ENCODE measurements at places on chromosomes 13 and 19. TPM values are rescaled to one million over a fixed set of nuclear protein-coding genes. Genes with fewer than 3 reads are reported as not detected.

GRCh38 chr13:35378939-35379338 is 97.5 kb downstream of the MAB21L1 start:
- DNase-seq: no peak

GRCh38 chr19:13881692-13882418 is 4.9 kb downstream of the NANOS3 start:
- DNase-seq: no peak

DNA sequence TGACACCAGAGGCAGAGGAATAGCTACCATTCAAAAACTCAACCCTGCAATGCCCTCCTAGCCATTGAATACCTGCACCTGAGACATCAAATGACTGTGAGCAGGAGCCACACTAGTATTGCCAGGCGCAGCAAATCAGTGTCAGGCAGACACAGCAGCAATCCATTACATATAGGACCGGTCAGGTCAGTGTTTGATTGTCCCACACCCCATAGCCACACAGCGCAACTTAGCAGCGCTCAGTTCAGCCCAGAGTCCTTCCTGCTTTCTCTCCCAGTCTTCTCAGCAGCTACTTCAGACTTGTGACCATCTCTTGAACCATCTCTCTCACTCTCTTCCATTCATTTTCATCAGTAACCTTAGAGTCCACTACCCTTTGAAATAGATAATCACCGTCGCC is 181.6 kb upstream of the GPR12 start:
- no peak for DNase-seq

- no peak for DNase-seq
Observed at GRCh38 chr13:46598140-46598819, 45.3 kb downstream of the LRCH1 start.

- DNase-seq: no peak
Observed at GRCh38 chr19:10855879-10856522, 7.8 kb downstream of the C19orf38 start.

DNA sequence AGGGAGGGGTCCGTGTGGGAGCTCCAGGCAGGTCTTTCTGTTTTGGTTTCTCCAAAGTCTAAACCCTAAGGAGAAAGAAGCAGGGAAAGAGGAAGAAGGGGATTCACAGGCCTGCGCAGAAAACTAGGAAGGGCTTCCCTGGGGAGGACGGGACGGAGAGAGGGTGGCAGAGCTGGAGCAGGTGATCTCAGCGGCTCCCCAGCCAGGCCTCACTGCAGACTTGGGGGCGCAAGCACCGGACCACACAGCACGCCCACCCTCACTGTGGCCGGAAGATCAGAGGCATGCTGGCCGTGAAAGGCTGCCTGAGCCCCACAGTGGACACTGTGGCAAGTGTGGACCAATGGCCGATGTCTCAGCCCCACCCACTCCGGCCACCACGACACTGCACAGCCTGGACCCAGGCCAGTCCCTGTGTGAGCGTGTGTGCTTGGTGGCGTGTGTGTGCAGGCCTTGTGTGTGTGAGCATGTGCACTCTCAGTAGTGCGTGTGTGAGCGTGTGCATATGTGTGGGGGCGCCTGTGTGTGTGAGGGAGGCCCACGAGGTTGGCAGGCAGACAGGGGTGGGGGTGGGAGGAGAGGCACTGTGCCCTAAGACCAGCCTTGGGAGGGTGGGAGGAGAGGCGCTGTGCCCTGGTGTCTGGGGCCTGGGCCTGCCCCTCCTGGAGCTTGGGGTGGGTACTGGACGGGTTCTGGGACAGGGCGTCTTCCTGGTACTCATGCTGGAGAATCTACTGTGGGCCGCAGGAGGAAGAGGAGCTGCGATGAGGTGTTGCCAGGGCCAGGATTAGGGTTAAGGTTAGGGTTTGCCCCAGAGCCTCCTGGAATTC is 15.4 kb upstream of the TMEM255B start:
- DNase-seq: no peak

The RPS15 gene
- 276 TPM for total RNA-seq

The ASPDH gene
- total RNA-seq: 0.82 TPM

DNA sequence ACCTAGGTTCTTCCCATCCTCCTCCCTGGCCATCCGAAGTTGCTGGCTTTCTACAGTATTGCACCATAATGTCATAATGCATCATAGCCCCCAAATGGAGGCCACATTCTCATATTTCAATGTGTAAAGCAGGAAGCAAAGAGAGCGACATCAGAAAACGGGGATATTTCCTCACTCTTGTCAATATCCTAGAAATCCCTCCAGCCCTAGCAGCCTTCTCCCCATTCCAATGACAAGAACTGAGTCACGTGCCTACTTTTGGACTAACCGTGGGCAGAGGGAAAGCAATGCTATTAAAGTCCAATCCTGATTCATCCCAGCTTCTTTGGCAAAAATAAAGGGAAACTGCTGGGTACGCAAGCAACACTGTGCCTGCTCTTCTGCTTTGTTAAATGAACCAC is 4.3 kb upstream of the RAP2A start:
- no peak for DNase-seq

GRCh38 chr19:41351339-41352245 is 2.1 kb downstream of the TGFB1 start:
- peak; percentile 73 for DNase-seq

GRCh38 chr13:43077906-43078305 is 54.5 kb downstream of the DNAJC15 start:
- DNase-seq: no peak

DNA sequence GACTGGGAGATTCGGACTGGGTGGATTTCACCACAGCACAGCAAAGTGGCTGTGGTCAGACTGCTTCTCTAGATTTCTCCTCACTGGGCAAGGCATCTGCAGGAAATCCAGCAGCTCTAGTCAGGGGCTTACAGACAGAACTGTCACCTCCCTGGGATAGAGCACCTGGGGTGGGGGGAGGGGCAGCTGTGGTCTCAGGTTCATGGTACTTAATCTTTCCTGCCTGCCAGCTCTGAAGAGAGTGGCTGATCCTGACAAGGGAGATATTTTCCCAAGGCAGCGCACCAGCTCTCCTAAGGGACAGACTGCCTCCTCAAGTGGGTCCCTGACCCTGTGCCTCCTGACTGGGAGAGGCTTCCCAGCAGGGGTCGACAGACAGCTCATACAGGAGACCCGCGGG is 212.8 kb upstream of the KLF12 start:
- DNase-seq: no peak

DNA sequence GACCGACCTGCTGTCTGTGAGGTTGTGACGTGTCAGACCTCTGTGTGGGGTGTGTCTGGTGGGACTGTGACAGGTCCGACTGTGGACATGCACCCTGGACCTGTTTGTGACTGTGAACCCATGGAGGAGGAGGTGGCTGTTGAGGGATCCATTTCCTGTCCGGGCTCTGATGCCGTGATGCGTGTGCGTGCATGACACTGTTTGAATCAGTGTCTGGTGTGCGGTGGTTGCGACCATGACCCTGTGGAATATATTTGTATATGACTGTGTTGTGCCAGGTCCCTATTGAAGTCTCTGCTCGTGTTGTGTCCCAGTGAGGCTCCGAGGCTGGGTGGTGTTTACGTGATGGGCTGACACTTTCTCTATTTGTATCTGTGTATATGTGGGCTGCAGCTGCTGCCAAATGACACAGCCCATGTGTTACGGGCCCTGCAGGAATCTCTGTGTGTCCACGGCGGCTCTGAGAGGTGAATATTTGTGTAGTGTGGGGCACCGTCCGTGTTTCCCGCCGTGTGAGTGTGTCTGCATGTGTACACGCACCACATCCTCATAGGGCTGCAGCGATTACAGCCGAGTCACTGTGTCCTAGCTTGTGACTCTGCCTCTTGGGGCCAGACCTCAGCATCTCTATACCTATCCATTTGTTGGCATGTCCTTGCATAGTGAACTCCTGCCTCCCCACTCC is 18.3 kb downstream of the CCDC97 start:
- no peak for DNase-seq

DNA sequence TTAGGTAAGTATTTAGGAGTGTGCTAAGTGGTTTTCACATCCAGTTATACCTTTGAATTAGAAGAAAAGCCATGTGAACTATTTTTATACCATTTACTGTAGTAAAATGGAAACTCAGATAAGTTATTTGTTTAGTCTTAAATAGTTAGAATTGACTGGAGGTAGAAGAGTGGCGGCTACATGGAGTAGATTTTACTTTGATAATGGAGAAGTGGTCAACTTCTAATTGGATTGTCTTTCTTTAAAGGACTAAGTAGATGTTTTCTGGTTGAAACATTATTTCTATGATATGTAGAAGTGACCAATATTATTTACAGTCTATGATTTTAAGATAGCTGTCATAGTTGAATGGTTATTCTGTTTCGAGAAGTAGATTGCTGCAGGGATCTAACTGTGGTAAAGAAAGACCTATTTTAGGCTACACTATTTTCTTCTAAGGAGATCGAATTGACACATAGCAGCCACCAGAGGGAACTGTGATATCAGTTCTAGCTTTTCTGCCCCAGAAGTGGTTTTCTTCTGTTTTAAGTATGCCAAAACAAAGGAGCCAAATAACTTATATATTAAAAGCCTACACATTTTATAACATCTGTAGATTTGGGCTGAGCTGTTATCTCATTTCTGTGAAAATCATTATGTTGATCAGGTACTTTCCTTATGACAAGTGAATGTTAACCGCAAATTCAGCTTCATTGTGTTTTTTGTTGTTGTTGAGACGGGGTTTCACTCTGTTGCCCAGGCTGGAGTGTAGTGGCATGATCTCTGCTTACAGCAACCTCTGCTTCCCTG is 26.1 kb downstream of the ZMYM2 start:
- DNase-seq: no peak

- no peak for DNase-seq
Observed at GRCh38 chr19:35399231-35399630, 28.4 kb downstream of the GPR42 start.

DNA sequence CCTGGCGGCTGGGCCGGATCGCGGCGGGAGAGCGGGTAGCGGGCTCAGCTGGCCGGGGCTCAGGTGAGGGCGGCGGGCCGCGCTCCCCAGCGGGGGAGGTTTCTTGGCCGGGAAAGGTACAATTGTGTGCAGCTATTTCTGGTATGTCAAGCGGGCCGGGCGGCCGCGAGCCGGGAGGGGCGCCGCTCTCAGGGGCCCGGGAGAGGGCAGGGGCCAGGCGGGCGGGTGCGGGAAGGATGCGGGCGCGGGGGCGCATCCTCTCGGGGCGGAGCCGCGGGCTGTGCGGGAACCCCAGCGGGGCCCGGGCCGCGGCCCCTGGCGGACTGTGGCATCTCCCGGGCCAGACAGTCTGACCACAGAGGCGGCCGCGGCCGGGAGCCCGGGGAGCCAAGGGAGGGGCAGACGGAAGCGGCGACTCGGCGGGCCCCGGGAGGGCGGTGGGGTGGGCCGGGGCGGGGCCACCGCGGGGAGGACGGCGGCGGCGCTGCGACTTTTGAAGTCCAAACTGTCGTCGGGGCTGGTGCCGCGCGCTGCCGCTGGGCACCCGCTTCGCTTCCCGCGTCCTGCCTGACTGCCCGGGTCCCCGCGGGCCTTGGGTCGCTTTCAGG is at the start of gene LMO7:
LMO7 (plus strand) TSS at position 503 of the 608 bp plus-strand sequence. CDS start 328 bp downstream, outside the sequence.
- DNase-seq: peak; percentile 66

DNA sequence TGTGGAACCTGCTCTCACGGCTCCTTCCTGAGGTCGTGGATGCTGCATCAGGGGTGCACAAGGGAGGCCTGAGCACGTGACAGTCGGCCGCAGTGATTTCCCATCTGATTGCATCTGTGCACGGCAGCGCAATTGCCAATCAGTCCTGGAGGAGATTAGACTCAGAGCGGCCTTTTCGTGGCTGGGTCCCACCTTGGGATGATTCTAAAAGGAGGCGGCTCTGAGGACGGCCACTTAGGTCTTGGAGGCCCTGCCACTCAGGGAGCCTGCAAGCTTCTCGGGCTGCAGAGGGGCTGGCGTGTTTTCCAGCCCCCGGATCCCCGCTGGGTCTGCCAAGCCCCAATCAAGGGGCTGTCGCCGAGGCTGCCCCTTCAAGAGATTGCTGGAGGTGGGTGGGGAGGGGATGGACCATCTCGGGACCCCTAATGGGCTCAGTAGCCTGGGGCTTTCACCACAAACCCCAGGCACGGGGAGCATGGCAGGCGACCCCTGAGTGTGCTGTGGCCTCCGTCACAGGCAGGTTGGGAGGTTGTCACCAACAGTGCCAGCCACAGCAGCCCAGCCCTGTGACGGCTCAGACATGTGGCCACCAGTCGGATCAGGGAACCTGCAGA is 51.6 kb downstream of the SOX1 start:
- no peak for DNase-seq

The SHANK1 gene
- total RNA-seq: 18.3 TPM

GRCh38 chr19:38216785-38217641 is 7.0 kb downstream of the DPF1 start:
- no peak for DNase-seq

GRCh38 chr13:47463726-47464125 is 537.3 kb downstream of the SUCLA2 start:
- DNase-seq: no peak

The CEACAM1 gene
- total RNA-seq: not detected

Data from frontal cortex (tissue), 4 donors.